ENCODE measurements at places on chromosomes 6 and 20.

DNA sequence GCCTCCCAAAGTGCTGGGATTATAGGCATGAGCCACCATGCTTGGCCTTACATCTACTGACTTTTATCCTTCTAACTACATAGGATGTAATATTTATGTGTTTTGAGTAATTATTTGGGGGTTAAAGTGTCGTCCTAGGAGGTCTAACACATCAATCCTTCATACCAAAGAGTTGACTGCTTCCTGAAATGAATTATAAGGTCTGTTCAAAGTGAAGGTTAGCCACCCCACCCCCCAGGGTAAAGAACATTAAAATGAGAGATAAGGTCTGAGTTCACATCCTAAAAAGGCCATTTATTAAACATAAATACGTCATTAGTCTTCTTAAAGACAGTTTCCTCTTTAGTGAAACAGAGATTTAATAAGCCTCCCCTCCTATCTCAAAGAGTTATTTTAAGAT, 33.8 kb downstream of the TNFAIP3 start:
- no peak for DNase-seq

DNA sequence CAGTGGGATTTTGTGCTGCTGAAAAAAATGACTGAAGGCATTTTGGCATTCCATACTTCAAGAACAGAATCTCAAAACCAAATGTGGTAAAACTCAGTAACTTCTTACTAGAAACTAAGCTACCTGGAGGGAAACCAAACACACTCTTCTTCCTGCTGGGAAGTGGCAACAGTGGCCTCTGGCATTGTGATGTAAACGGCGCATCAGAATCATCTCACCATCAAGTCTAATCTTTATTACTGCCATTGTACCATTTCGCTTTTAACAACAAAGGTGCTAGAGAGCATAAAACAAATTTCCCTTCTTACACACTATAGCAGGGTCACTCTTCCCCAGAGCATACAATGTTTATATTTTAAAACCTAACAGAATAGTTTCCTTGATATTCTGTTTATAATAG, 101.6 kb upstream of the CEP162 start:
- DNase-seq = no peak

- no peak for DNase-seq
Measured at GRCh38 chr6:109946979-109947378, 31.1 kb upstream of the GPR6 start.

DNA sequence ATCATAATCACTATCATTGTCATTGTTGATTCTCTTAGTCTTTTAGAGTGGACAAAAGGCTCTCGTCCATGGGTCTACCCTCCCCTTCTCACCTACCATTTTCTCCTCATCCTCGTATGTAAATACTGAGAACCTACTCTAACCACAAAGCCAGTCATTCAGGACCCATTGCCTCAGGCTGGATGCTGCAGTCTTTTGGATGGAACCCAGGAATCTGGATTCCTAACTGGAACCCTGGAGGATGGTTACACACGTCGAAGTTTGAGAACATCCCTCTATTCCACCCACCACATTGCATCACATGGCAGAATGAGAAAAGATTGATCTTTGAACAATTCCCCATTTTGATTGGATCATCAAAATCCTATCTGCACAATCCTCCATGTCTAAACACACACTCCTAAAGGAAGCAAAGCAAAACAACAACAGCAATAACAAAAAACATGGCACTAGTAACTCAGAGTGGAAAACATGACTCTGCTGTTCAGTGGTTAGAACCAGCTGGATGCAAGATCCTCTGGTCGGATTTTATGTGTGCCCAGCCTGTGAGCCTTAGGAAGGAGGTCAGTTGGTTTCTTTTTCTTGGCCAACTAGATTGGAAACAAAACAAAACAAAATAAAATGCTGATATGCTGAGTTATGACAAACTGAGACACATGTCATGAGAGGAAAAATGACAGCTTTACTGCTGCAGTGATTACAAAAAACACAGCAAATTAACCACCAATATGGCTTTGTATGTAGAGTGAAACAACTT, 38.0 kb downstream of the TSHZ2 start:
- DNase-seq = no peak

- DNase-seq = no peak
Measured at GRCh38 chr20:61830241-61830930, 235.3 kb downstream of the TAF4 start.

DNA sequence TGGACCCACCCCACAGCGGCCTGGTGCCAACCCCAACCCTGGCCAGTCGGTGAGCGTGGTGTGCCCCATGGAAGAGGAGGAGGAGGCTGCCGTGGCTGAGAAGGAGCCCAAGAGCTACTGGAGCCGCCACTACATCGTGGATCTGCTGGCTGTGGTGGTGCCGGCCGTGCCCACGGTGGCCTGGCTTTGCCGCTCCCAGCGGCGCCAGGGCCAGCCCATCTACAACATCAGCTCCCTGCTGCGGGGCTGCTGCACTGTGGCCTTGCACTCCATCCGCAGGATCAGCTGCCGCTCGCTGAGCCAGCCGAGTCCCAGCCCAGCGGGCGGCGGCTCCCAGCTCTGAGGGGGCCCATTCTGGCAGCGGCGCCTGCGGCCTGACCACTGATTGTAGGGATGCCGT, 23.2 kb downstream of the SDCBP2 start:
- no peak for DNase-seq

DNA sequence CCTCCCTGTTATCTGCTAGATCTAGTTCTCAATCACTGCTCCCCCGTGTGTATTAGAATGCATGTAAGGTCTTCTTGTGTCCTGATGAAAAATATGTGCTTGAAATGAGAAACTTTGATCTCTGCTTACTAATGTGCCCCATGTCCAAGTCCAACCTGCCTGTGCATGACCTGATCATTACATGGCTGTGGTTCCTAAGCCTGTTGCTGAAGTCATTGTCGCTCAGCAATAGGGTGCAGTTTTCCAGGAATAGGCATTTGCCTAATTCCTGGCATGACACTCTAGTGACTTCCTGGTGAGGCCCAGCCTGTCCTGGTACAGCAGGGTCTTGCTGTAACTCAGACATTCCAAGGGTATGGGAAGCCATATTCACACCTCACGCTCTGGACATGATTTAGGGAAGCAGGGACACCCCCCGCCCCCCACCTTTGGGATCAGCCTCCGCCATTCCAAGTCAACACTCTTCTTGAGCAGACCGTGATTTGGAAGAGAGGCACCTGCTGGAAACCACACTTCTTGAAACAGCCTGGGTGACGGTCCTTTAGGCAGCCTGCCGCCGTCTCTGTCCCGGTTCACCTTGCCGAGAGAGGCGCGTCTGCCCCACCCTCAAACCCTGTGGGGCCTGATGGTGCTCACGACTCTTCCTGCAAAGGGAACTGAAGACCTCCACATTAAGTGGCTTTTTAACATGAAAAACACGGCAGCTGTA, 73.4 kb downstream of the PTPN1 start:
- DNase-seq = no peak

GRCh38 chr20:25188218-25188617, 7.3 kb upstream of the ENTPD6 start:
- no peak for DNase-seq

DNA sequence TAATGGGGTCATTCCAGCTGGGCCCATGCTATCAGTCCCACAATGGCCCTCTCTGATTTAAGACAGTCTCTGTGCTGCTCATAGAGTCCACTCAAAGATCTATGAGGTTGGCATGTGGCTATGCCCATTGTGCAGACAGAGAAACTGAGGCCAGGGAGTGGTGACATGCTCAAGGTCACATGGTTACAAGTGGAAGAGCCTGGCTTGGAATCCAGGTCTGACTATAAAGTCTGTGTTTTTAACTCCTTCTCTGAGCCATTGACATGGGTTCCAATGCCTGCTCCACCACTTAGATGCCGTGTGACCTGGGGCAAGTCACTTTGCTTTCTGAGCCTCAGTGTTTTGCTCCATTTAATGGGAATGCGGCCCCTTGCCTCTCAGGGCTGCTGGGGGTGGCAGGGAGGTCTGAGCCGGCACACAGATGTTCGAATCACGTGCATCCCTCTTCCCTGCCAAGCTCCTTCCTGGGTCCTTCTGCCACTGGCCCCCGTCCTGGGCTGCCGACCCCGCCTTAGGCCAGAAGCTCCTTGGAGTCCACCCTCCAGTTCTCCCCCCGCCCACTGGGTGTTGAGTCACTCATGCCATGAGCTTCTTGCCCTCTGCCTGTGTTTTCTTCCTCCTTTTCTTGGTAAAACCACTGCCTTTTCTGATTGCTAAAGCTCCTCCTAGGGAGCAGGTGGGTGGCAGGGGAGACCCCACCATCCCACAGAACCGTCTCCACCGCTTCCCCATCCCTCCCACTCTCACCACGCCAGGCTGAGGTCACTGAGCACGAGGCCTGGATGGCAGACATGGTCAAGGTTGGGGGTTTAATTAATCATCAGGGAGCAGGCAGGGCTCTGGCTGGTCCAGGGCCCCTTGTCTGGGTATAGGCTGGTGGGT, 35.7 kb downstream of the CEBPB start:
- DNase-seq = peak; percentile 24

DNA sequence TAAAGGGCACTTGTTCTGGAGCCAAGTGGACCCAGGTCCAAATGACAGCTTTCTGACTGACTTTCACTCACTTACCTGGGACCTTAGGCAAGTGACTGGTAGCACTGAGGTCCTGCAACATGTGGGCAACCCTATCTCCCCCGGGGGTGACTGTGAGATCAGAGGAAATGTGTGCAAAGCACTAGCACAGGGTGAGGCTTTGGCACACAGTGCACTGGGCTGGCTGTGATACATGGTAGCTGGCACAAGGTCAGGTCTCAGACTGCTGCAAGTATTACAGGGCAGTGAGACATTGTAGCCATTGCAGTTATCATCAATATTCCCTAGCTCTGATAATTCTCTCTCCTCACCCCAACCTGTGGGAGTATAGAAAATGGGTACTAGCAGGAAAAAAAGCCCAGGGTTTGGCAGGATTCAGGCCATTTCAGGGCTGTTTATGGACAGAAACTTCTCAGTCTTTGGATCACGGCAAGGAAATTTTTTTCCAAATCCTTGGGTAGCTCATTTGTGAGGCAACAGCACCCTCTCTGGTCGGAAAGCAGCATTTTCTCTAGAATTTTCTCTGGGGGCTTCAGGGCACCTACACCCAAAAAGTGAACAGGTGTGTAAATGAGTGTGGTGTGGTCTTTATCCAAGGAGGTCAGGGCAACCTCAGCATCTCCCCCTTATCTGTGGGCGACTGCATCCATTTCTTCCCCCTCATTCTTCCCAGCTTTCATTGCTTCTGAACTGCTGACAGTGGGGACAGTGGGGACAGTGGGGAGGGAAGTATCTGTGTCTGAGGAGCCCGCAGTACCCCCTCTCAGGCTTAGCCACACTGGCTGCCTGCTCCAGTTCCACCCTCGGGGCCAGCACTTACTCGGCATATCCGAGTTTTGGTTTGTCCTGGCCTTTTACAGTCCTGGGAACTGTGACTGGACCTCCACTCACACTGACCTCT, 148.7 kb upstream of the PHACTR3 start:
- DNase-seq = no peak

DNA sequence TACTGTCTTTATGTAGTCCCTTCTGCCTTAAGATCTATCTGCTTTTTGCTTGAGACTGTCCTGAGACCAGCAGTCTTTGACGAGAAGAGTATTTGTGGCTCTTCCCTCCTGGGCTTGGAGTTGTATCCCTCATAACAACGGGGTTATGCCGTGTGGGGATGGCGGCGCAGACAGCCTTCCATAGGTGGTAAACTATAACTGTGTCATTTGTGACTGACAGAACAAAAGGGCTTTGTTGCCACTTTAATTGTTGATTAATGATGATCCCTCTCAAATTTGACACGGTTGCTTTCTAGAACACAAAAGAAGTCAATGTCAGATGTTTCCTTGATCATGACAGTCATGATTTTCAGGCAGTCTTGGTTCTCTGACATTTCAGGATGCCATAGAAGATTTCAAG, 196.6 kb downstream of the JARID2 start:
- DNase-seq = no peak

DNA sequence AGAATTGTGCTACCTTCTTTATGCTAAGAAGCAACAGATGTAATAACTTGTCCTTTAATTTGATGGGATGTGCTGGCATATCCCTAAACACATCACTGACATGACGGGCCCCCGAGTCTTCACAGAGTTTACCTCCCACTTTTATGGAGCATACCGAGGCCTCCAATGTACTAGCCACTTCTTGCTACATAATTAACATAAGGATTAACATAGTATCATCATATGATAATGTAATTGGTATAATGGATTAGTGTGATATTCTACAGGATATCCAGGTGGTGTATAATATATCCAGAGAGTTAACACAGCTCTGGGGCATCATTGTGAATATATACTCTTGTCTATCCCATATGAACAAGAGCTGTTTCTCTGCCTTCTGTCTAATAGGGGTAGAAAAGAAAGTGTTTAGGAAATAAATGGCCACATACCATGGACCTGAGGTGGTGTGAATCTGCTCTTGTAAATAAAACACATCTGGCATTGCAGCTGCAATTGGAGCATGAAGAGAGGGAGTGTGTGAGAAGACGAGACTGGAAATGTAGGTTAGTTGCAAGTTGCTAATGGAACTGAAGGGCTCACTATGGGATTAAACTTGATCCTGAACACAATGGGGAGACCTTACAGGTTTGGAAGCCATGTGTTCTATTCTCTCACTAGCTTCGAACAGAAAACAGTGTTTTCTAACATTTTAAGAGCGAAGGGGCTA, 102.3 kb downstream of the IYD start:
- DNase-seq = no peak

GRCh38 chr20:23920408-23921325, 41.1 kb upstream of the CST5 start:
- no peak for DNase-seq

DNA sequence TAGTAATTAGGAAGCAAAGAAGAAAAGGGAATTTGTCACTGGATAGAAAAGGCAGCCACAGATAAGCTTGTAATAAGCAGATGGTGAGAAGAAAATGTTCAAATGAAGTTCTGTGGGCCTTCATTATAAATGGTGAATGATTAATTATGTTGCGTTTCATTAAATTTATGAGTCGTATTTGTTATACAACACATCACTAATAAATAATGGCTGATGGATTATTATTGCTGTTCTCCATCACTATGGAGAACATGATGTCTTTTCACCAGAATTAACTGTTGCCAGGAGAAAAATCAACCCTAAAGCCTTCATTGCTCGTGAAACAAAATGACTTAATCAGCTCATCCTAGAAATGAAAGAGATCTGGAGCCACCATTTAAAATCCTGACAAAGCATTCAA, 158.5 kb downstream of the BTBD3 start:
- no peak for DNase-seq

DNA sequence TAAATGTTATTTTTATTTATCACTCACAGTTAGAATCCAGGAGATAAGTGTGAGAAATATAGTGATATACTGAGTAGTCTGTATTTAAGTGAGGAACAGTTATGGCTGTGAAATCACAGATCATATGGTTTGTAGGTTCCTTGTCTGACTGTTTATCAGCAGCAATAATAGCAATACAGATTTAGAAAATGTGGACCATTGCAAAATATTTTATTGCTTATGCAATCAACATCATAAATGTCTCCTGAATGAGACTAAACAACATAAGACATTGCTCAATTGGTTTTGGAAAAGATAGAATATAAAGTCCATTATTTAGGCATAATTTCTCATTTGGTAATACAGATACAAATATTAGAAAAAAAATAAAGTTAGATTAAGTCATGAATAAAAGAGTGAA, 43.7 kb downstream of the CCDC170 start:
- no peak for DNase-seq

GRCh38 chr20:36461600-36462439, 79.5 kb upstream of the MYL9 start:
- no peak for DNase-seq

All from thoracic aorta (tissue), 2 donors.